ENCODE measurements at places on chromosomes 2 and 18. TPM values are rescaled to one million over a fixed set of nuclear protein-coding genes. Genes with fewer than 3 reads are reported as not detected.
A peak's percentile ranks its signal among the peaks of the same experiment; 100 is the strongest.

The ERFE gene
- total RNA-seq: 9.8 TPM

GRCh38 chr2:210363261-210363660 lies 48.3 kb upstream of the MYL1 start:
- no peak for DNase-seq

GRCh38 chr18:76572518-76573247 lies 77.6 kb upstream of the ZNF516 start:
- DNase-seq: no peak

The TSHZ1 gene
- 5.1 TPM for total RNA-seq

GRCh38 chr2:107428781-107429180 lies 397.9 kb upstream of the RGPD4 start:
- DNase-seq: no peak

GRCh38 chr2:88614497-88615157 lies 12.6 kb downstream of the EIF2AK3 start:
- DNase-seq: no peak

GRCh38 chr2:224198436-224198835 lies 159.3 kb upstream of the SERPINE2 start:
- DNase-seq: no peak

- no peak for DNase-seq
These were observed 55.5 kb upstream of the ST8SIA5 start for GRCh38 chr18:46812311-46812710.

DNA sequence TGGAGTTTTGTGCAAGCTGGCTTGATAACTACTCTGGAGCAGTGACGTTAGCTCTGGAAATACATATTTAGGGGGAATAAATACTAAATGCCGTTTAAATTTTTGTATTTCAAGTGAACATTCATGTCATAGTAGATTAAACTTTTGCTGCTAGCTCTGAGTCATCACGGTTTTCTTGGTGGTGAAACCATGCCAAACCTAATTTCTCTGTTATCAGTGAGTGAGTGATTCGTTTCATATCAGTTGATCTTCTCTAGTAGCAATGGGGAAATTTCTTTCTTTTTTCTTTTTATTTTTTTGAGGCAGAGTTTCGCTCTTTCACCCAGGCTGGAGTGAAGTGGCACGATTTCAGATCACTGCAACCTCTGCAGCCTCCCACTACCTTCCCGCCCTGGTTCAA lies 211.1 kb downstream of the PTPRM start:
- DNase-seq: no peak

GRCh38 chr2:127590386-127591190 lies 55.1 kb downstream of the MYO7B start:
- no peak for DNase-seq

The SCN1A gene
- not detected for total RNA-seq

DNA sequence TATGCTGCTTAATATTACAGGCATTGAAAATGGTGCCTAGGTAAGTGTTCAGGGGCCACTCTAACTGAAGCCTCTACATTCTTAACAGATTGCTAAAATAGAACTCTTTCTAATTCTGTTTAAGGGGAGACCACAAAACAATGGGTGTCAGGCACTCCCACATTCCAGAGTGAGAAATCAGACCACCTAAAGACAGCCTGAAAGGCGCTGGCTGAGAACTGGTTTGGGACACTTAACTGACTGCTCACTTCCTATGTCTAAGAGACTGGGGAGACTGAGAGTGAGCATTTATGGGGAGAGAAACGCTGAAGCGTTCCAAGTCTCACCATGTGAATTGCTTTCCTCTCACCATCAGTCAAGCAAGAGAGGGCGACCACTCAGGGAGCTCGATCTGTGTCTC lies 108.8 kb upstream of the ITGB6 start:
- DNase-seq: peak; percentile 29

GRCh38 chr2:72689579-72690195 lies 136.1 kb downstream of the EXOC6B start:
- no peak for DNase-seq

DNA sequence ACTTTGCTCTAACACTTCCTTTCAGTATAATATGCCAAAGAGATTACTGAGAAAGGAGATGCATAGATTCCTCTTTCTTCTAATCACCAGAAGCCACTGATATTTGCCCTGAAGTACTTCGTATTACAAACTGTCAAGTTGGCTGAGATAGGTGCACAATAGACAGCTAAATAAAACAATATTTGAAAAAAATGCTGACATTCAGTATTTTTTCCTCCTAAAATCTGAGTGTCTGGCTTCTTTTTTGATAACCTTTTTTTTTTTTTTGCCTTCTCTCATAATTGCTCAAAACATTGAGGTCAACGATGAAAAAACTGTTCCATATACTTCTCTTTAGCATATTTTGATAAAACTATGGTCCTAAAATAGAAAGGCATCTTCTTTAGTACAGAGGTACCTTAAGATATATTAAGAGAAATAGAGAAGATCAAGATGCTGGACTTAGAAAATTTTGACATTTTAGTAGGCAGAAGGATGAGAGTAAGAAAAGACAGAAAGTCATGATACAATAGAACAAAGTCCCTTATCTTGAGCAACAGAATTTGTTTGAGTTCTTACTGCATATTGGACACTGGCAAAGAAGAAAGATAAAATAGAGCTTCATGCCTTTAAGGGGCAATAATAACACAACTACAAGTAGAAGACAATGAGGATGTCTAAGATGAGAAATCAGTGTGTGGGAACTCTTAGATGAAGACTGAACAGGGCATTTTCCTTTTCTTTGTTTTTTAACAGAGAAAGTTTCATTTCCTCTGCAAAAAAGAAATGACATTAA lies 220.7 kb downstream of the PTH2R start:
- no peak for DNase-seq

The MCEE gene
- 2.4 TPM for total RNA-seq
